SK-N-SH (cell line): ENCODE measurements at places on chromosomes 1 and 21. TPM values are rescaled to one million over a fixed set of nuclear protein-coding genes. Genes with fewer than 3 reads are reported as not detected.

MRPL24 gene
- 149 and 171 TPM in 2 replicates for polyA plus RNA-seq

AIM2 gene
- 1.1 TPM in 2 replicates for polyA plus RNA-seq

IRF6 gene
- polyA plus RNA-seq: 0.94 and 1.6 TPM in 2 replicates

GJA9 gene
- polyA plus RNA-seq: not detected in 2 replicates

HAPLN2 gene
- polyA plus RNA-seq: 0.10 and 0.20 TPM in 2 replicates

SYDE2 gene
- polyA plus RNA-seq: not detected in 2 replicates

PPIAL4G gene
- not detected in 2 replicates for polyA plus RNA-seq

SPRR1B gene
- not detected in 2 replicates for polyA plus RNA-seq

ADCY10 gene
- 0.10 and 0.15 TPM in 2 replicates for polyA plus RNA-seq

RASSF5 gene
- polyA plus RNA-seq: 1.7 and 2.2 TPM in 2 replicates

PSMG1 gene
- 39.2 and 39.6 TPM in 2 replicates for polyA plus RNA-seq

SPATA17 gene
- polyA plus RNA-seq: 0.81 and 1.2 TPM in 2 replicates

AGT gene
- 0.39 and 0.41 TPM in 2 replicates for polyA plus RNA-seq

SSU72 gene
- 73.6 and 104 TPM in 2 replicates for polyA plus RNA-seq
